Heart left ventricle (tissue), 16 donors: ENCODE measurements at places on chromosomes 5 and 9. TPM values are rescaled to one million over a fixed set of nuclear protein-coding genes. Genes with fewer than 3 reads are reported as not detected.

The ZBTB43 gene
- 20.0 TPM for total RNA-seq

The SYK gene
- 3.7 TPM for total RNA-seq

The SPIN1 gene
- 52.5 TPM for total RNA-seq

The FRMPD1 gene
- 0.75 TPM for total RNA-seq

The NRG2 gene
- total RNA-seq = 4.8 TPM

The CCNO gene
- not detected for total RNA-seq

The HRH2 gene
- 26.0 TPM for total RNA-seq

DNA sequence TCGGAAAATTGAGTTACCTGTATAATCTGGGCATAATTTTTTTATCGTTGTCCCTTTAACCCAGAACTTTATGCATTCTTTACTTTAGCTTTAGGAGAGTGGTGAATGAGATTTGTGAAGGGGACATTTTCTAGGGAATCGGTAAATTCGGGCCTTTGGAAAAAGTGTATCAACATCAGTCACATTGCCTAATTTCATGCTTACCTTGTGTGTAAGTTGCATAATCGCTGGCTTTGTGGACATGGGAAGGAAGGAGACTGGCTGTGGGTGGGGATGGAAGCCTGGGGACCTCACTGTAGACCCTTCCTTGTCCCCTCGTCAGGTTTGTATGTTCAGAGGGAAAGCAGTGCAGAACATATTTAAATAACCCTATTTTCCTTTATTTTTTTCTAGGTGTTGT, 3.3 kb downstream of the PSAT1 start:
- H3K27ac ChIP-seq = no peak overlapping the region
- H3K36me3 ChIP-seq = no peaks in the 10 kb centered on the region
- H3K4me1 ChIP-seq = peaks cover 29% of the 10 kb centered on the region
- H3K4me3 ChIP-seq = no peak overlapping the region

GRCh38 chr9:107905308-107906020, 415.9 kb upstream of the KLF4 start:
- no peak overlapping the region for H3K4me3 ChIP-seq
- no peak overlapping the region for H3K27ac ChIP-seq
- no peaks in the 10 kb centered on the region for H3K36me3 ChIP-seq

GRCh38 chr9:37710046-37710445, 43.6 kb upstream of the TRMT10B start:
- no peak overlapping the region for H3K27ac ChIP-seq
- H3K4me3 ChIP-seq = no peak overlapping the region
- no peaks in the 10 kb centered on the region for H3K36me3 ChIP-seq
- no peak for DNase-seq

- no peaks in the 10 kb centered on the region for H3K27me3 ChIP-seq
- no peaks in the 10 kb centered on the region for H3K36me3 ChIP-seq
- H3K4me3 ChIP-seq = no peak overlapping the region
- H3K4me1 ChIP-seq = peaks cover 9% of the 10 kb centered on the region
Observed at GRCh38 chr9:85744480-85744879, 2.7 kb upstream of the AGTPBP1 start.

DNA sequence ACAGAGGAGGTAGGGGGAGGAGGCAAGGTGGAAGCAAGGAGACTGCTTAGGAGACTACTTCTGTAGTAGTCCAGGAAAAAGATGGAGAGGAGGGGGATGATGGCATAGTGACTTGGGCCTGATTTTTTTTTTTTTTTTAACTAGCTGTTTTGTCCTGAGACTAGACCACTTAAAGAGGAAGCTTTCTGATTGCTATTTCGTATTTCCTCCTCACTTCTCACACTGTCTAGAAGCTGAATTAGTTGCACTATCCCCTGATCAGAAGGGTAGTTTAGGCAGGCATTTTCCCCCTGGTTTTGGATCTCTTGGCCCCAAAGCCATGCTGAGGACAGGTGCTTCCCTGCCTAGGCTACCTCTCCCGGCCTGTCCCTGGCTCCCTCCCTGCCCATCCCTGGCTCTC, 14.9 kb downstream of the LARP1 start:
- H3K4me1 ChIP-seq = peaks cover 99% of the 10 kb centered on the region
- H3K27ac ChIP-seq = no peak overlapping the region
- no peak overlapping the region for H3K4me3 ChIP-seq
- no peaks in the 10 kb centered on the region for H3K36me3 ChIP-seq

GRCh38 chr9:112809351-112809848, 58.8 kb downstream of the SNX30 start:
- H3K4me1 ChIP-seq = no peaks in the 10 kb centered on the region
- H3K4me3 ChIP-seq = no peak overlapping the region
- no peaks in the 10 kb centered on the region for H3K36me3 ChIP-seq
- no peaks in the 10 kb centered on the region for H3K27me3 ChIP-seq

- no peak for DNase-seq
- no peak overlapping the region for H3K4me3 ChIP-seq
- no peaks in the 10 kb centered on the region for H3K27me3 ChIP-seq
- no peaks in the 10 kb centered on the region for H3K4me1 ChIP-seq
- H3K27ac ChIP-seq = no peak overlapping the region
Observed at GRCh38 chr5:17336054-17336453, 118.6 kb downstream of the BASP1 start.

DNA sequence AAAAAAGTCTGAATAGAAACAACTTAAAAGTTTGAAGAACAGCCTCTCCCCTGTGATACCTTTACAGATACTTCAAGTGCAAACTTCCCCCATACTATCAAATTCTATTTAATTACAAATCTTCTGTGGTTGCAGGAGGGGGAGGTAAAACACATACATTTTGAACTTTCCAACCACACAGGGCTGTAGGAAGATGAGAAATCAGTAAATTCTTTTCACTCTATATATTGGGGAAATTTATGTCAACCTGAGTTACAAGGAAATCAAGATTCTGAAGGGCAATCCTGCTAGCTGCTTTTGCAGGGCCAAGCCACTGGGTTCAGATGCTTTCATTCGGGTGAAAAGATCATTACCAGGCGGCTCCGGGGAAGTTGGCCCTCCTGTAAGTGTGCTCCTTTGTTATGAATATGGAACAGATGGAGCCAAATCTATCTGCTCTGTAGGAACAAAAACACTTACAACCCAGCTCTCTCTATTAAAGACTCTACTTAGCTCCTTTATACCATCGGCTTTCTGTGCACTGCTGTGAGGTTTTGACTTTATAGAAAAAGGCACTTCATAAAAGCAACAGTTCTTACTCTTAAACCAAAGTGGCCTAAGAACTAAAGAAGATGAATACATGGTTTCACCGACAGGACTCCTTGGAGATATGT, 269.1 kb downstream of the EFNA5 start:
- no peak overlapping the region for H3K4me3 ChIP-seq
- H3K36me3 ChIP-seq = no peaks in the 10 kb centered on the region
- H3K27me3 ChIP-seq = no peaks in the 10 kb centered on the region
- H3K4me1 ChIP-seq = peaks cover 3% of the 10 kb centered on the region

GRCh38 chr5:150507474-150508276, at the start of gene NDST1:
TSS of gene NDST1 (plus strand) at chr5:150508131. CDS start at chr5:150521255, 13,124 bp downstream.
- H3K4me3 ChIP-seq = no peak within 1 kb of the TSS
- H3K27ac ChIP-seq = no peak within 1 kb of the TSS
- DNase-seq = no peak
- no peaks in the 10 kb centered on the region for H3K27me3 ChIP-seq
- H3K4me1 ChIP-seq = peaks cover 92% of the 10 kb centered on the region

DNA sequence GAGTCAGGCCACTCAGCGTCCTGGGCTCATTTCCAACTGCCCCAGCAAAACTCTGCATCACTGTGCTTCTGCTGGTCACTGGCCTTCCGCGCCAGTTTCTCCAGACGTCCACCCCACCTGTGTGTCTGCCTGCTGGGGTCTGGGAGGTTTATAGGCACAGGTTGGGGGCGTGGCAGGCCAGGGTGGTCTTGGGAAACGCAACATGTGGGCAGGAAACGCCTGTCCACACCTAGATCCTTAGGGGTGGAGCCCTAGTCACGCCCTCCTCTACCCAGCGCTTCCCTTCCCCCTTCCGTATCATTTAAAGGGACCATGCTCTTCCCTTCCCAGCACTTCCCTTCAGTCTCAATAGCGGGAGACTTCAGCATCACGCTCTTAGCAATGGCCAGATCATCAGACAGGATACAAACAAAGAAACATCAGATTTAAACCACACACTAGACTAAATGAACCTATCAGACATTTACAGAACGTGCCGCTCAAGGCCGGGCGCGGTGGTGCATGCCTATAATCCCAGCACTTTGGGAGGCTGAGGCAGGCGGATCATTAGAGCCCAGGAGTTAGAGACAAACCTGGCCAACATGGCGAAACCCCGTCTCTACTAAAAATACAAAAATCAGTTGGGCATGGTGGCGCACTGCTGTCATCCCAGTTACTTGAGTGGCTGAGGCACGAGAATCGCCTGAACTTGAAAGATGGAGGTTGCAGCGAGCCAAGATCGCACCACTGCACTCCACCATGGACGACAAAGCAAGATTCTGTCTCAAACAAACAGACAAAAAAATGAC, 11.8 kb upstream of the BTNL9 start:
- H3K36me3 ChIP-seq = no peaks in the 10 kb centered on the region
- no peaks in the 10 kb centered on the region for H3K27me3 ChIP-seq
- H3K27ac ChIP-seq = no peak overlapping the region
- no peaks in the 10 kb centered on the region for H3K4me1 ChIP-seq
- no peak for DNase-seq
- H3K4me3 ChIP-seq = no peak overlapping the region

DNA sequence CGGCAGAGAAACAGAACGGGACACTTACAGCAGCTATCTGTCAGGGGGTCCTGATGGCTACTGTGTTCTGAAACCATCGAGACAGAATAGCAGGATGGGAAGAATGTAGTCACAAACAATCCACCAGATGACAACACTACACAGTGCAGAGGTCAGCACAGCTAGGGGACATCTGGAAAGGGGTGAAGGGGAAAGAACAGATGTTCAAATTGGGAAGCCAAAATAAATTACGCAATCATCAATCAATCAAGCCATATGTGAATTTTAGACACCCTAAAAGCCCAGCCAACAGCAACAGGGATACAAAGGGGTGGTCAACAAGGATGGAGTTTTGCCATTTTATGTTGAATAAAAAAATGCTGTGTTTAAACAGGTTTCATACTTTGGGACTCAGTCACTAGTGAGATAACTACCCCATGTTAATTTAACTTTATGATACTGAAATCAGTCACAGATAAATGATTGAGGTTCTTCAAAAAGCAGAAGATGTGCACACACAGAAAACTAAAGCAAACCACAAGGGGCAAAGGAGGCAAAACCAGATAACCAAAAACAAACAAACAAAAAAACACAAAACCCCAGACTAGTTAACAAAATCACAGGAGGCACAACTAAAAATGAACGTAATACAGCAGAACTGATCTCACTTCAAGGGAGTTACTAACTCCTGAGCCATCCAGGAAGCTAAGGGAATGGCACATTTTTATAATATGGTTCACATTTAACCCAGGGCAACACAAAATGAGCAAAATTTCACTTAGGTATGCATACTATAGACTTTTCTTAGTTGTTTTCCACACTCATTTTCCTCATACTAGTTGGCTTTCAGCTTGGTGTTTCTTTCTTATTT, 65.9 kb downstream of the HABP4 start:
- no peak overlapping the region for H3K4me3 ChIP-seq
- peaks cover 10% of the 10 kb centered on the region for H3K4me1 ChIP-seq
- H3K36me3 ChIP-seq = no peaks in the 10 kb centered on the region
- H3K27ac ChIP-seq = peak overlapping the region; percentile 35

- H3K27ac ChIP-seq = no peak overlapping the region
- no peak for DNase-seq
- H3K36me3 ChIP-seq = peaks cover 67% of the 10 kb centered on the region
- no peak overlapping the region for H3K4me3 ChIP-seq
- no peaks in the 10 kb centered on the region for H3K4me1 ChIP-seq
Observed at GRCh38 chr5:132622608-132623007, 35.4 kb upstream of the IL13 start.

GRCh38 chr9:36902861-36903524, 131.1 kb downstream of the PAX5 start:
- H3K36me3 ChIP-seq = no peaks in the 10 kb centered on the region
- no peaks in the 10 kb centered on the region for H3K27me3 ChIP-seq
- no peak overlapping the region for H3K4me3 ChIP-seq
- no peaks in the 10 kb centered on the region for H3K4me1 ChIP-seq
- no peak for DNase-seq
- H3K27ac ChIP-seq = no peak overlapping the region

DNA sequence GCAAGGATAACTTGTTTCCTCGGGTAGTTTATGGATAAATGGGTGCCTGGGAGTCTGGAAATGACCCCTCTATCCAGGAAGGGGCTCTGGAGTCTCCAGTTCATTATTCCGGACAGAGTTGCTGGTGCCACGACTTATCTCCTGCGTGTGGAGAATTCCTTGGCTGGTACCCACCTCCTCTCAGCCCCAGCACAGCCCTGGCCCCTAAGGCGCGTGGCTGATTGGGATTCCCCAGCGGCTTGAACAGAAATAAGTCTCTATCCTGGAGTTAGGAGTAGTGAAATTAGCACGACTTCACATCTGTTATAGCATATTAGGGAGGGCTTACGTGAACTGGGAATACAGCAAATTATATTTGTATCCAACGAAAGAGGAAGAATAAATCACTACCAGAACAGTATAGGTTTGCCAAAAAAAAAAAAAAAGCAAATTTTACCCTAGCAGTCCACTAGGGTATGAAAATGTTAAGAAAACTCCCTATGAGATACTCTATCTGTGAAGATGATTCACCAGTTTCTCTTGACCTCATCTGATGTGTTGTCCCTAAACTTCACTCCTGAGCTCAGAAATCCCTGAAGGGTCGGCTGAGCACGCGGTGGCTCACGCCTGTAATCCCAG, 172.5 kb upstream of the OTULINL start:
- H3K4me3 ChIP-seq = no peak overlapping the region
- no peaks in the 10 kb centered on the region for H3K27me3 ChIP-seq
- peaks cover 28% of the 10 kb centered on the region for H3K4me1 ChIP-seq
- H3K27ac ChIP-seq = peak overlapping the region; percentile 75
- peaks cover 52% of the 10 kb centered on the region for H3K36me3 ChIP-seq

- no peak for DNase-seq
- H3K36me3 ChIP-seq = no peaks in the 10 kb centered on the region
- no peak overlapping the region for H3K27ac ChIP-seq
- H3K27me3 ChIP-seq = no peaks in the 10 kb centered on the region
Observed at GRCh38 chr5:34626036-34626435, 30.1 kb upstream of the RAI14 start.

DNA sequence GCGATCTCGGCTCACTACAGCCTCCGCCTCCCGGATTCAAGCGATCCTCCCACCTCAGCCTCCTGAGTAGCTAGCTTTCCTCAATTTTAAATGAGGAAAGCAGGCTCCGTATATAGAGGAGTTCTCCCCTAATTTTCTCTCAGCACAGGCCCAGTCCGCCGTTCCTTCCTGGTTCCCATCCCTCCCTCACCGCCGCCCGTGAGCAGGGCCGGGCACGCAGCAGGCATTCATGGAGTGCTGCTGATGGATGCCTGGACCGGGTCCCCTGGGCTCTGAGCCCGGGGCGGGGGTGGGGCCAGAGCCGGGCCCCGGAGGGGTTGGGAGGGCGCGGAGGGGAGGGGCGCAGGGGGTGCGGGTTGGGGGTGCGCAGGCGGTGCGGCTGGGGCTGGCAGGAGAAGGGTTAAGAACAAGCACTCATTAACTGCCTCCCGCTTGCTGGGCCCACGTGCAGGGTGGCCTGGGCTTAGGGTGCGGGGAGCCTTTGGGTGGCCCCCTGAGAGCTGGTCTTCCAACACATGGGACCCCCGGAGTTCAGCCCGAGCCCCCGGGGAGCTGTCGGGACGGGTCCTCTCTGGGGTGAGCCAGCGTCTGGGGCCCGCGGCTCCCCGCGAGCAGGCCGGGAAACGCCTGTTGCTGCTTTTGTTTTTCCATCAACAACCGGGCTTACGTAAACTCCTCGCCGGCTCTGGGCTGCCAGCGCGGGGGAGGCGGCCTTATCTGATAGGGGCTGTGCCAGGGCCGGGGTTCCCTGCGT, 33.7 kb downstream of the LHX2 start:
- H3K27me3 ChIP-seq = peaks cover 6% of the 10 kb centered on the region
- peak overlapping the region; percentile 50 for H3K27ac ChIP-seq
- no peaks in the 10 kb centered on the region for H3K36me3 ChIP-seq
- peaks cover 19% of the 10 kb centered on the region for H3K4me1 ChIP-seq
